ENCODE measurements at places on chromosomes 6 and 20.

DNA sequence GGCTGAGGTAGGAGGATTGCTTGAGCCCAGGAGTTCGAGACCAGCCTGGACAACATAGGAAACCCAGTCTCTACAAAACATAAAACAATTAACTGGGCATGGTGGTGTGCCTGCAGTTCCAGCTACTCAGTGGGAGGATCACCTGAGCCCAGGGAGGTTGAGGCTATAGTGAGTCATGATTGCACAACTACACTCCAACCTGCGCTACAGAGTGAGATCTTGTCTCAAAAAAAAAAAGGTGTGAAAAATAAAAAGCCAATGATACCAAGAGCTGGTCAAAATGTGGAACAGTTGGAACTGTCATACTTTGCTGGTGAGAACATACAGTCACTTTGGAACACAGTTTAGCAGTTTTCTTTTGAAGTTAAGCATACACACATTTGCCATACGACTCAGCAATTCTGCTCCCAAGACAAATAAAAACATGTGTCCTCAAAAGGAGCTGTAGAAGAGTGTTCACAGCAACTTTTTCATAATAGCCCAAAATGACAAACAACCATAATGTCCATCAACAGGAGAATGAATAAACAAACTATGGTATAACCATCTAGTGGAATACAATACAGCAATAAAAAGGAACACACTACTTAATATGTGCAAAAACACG lies 21.6 kb upstream of the FKBP5 start:
- no peak for DNase-seq

DNA sequence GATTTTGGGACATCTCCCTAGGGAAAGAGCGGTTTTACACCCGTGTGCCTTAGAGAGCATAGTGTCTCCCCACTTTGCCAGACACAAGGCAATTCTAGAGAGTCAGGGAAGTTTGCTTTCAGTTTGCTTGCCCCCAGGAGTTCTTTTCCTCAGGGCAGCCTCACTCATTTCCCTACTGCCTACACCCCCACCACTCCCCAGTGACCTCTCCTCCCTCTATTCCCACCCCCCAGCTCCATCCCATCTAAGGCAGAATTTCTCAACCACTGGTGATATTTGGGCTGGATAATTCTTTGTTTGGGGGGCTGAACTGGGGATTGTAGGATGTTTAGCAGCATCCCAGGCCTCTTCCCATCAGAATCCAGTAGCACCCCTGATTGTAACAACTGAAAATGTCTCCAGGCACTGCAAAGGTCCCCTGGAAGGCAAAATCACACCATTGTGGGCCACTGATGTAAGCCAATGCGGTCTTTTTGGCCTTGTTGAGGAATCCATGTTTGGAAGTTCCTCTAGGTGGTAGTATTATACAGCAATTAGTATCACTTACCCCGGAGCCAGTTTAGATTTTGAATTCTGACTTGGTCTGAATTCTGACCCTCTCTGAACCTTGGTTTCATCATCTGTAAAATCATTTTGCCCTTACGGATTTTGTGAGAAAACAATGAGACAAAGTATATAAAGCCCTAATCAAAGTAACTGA lies 1.3 kb downstream of the EPPIN start:
- peak; percentile 23 for DNase-seq

DNA sequence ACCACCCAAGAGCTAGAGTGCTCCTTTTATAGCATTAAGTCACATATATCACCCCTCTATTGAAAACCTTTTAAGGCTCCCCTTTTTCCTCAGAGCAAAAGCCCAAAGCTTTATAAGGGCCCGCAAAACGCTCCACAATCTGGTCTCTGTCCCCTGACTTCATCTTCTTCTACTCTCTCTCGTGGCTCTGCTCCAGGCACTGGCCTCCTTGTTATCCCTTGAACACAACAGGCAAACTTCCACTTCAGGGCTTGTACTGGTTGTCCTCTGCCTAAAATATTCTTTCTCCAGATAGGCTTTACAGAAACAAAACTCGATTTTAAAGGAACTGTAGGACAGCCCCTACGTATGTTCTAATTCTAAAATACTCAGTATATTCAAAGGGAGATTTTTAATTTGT lies 44.0 kb upstream of the SPDEF start:
- no peak for DNase-seq

DNA sequence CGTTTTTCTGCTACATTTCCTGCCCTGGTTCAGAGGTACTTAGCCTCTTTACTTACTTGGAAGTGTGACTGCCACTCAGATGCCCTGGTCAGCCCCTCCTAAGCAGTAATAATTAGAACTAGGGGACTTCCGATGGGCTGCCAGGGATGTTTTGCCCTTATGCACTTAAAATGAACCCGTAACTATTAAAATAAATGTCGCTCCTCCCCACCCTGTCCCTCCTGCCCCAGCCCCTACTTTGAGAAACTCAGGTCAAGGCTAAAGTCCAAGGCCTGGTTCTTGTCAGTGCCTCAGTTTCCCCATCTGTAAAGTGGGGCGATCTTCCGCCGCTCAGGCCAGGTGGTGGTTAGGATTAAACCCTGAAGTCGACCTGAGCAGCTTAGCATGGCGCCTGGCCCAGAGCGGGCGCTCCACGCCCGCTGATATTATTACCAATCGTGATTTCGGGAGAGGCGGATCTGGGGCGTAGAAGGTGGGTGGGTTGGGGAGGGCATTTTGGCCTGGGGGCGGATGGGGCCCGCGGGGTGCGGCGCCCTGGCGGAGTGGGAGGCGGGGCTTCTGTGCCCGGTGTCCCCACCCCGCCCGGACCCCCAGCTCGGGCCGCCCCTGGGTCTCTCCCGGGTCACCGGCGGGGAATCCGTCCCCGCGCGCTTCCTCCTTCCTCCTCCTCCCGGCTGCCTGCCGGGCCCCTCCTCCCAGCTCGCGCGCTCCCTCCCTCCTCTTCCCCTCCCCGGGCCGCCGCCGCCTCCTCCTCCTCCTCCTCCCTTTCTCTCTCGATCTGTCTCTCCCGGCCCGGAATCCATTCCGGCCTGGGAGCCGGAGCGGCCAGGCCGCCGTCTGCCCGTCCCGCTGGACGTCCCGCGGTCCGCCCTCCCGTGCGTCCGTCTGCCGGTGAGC lies at the start of gene SRC:
Gene SRC (plus strand): TSS at position 802 of the 897 bp plus-strand sequence. CDS start 38,014 bp downstream, outside the sequence.
- DNase-seq, result peak; percentile 70

GRCh38 chr20:41173161-41173721 lies 35.9 kb downstream of the PLCG1 start:
- DNase-seq, result peak; percentile 68

DNA sequence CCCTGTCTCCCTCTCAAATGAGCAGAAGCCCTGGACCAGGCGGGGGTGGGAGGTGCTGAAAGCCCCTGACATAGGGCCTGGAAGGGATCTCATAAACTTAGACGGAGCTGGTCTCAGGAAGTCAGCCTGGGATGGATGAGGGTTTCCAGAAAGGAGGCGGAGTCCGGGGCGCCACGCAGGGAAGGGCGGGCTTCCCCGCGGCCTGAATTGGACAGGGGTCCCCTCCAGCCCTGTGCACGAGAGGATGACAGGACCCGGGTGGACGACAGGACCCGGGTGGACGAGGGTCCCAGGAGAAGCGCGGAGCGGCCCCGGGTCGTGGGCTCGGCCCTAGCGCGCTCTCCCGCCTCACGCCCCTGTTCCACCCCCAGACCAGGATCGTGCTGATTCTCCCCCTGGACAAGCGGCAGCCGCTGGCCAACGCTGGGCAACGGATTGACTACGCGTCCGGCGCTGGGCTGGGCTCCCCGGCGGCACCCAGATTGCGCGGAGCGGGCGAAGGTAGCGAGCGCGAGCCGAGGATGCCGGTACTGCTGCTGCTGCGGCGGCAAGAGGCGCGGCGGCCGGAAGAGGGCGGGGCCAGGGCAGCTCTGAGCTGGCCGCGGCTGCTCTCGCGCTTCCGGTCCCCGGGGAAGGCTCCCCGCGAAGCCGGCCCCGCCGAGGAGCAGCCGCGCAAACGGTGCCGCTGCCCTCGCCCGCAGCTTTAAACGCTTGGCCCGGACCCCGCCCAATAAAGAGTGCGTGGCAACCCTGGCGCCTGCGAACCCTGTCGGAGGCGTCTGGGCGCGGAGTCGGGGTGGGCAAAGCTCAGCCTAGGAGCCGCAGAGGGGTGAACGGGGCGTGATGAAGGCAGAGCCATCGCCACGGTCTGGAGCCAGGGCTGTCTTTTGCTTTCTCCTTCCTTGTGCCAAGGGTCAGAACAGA lies 1.3 kb downstream of the C20orf144 start:
- peak; percentile 73 for DNase-seq

- DNase-seq, result no peak
Measured at GRCh38 chr6:44470746-44471145, 83.2 kb downstream of the CDC5L start.

DNA sequence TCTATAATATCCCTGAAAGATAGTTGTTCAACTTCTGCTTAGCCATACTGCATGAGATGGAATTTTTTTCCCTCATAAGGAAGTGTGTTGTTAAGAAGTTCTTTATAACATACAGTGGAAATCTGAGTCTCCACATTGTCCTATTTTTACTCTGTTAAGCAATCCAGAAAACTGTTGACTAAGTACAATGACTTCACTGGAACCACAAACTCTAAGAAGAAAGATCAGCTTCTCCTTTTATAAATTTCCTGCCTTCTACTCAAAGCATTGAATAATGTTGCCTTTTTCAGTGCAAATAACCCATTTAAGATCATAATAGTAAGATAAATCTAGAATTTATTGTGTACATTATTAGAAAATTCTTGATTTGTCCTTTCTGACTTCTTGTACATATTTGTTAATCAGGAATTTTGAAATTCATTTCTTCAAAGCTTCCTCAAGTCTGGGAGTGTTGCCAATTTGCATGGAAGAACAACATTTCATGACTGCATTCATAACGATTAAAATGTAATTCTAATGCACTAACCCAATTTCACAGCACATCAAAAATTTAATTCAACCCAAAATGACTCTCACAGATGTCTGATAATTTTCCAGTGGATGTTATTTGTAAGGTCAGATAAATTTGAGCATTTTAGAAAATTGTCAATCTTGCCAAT lies 45.6 kb upstream of the ANKEF1 start:
- DNase-seq, result peak; percentile 50

- DNase-seq, result no peak
Measured at GRCh38 chr20:47790580-47790965, 5.3 kb upstream of the SULF2 start.

Measured in mesenchymal stem cell (in vitro differentiated cells and primary cell).